ENCODE measurements at places on chromosomes 16 and 17. TPM values are rescaled to one million over a fixed set of nuclear protein-coding genes. Genes with fewer than 3 reads are reported as not detected.

UBTF gene
- 68.1 TPM for total RNA-seq

MARVELD3 gene
- total RNA-seq, result 0.11 TPM

PLA2G10 gene
- total RNA-seq, result not detected

TMEM238L gene
- total RNA-seq, result not detected

TMC5 gene
- total RNA-seq, result not detected

KRT25 gene
- total RNA-seq, result not detected

Data from dermis lymphatic vessel endothelial cell (primary cell).